ENCODE measurements at places on chromosomes 7 and 10.
A peak's percentile ranks its signal among the peaks of the same experiment; 100 is the strongest.

- DNase-seq = no peak
Observed at GRCh38 chr7:13262929-13263530, 575.6 kb downstream of the ARL4A start.

GRCh38 chr10:71817831-71818655 lies 33.0 kb downstream of the PSAP start:
- DNase-seq = no peak

- DNase-seq = no peak
Observed at GRCh38 chr10:121516093-121516865, 82.0 kb downstream of the FGFR2 start.

- no peak for DNase-seq
Observed at GRCh38 chr10:62665771-62666170, 138.7 kb upstream of the ADO start.

DNA sequence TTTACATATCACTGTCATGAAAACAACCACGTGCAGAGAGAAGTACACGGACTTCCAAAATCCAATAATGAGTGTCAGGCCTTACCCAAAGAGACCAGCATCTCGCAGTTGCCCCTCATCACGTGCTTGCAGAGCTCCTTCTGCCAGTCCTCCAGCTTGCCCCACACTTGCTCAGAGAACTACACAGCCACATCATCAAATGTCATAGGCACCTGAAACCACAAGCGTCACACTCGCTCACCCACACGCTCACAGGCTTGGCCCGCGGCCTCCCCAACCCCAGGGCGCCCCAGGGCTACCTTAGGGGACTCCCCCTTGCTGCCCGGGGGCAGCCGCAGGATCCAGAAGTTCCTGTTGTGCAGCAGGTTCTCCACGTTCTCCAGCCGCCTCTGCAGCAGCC lies 123.4 kb upstream of the ZNF746 start:
- DNase-seq = no peak

GRCh38 chr7:134991469-134992339 lies 5.4 kb downstream of the AGBL3 start:
- DNase-seq = no peak

- no peak for DNase-seq
Observed at GRCh38 chr7:31695859-31696614, 9.0 kb downstream of the PPP1R17 start.

- no peak for DNase-seq
Observed at GRCh38 chr7:7918736-7919448, 49.7 kb upstream of the GLCCI1 start.

GRCh38 chr10:75410132-75411005 lies 8.8 kb upstream of the ZNF503 start:
- DNase-seq = peak; percentile 43
